ENCODE measurements at places on chromosomes 3 and 15. TPM values are rescaled to one million over a fixed set of nuclear protein-coding genes. Genes with fewer than 3 reads are reported as not detected.

GRCh38 chr15:94760348-94760747 is 529.0 kb downstream of the MCTP2 start:
- DNase-seq = no peak

DNA sequence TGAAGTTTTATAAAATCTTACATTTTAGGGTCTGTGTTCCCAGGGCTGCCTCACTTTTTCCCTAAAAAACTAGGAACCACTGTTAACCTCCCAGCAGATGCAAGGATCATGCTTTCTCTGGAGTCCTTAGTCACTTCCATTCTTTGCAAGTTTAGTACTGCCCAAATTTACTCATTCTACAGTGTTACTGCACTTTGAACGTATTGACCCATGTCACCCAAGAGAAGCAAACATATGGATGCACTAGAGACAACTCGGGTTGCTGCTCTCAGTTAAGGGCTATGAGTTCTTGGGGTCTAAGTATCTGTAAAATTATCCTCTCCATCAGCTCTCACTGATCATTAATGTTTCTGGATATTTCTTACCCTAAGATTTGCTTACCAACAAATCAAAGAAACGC is 59.0 kb downstream of the LEO1 start:
- DNase-seq = no peak

GRCh38 chr3:69494185-69494584 is 108.3 kb upstream of the FRMD4B start:
- DNase-seq = no peak

DNA sequence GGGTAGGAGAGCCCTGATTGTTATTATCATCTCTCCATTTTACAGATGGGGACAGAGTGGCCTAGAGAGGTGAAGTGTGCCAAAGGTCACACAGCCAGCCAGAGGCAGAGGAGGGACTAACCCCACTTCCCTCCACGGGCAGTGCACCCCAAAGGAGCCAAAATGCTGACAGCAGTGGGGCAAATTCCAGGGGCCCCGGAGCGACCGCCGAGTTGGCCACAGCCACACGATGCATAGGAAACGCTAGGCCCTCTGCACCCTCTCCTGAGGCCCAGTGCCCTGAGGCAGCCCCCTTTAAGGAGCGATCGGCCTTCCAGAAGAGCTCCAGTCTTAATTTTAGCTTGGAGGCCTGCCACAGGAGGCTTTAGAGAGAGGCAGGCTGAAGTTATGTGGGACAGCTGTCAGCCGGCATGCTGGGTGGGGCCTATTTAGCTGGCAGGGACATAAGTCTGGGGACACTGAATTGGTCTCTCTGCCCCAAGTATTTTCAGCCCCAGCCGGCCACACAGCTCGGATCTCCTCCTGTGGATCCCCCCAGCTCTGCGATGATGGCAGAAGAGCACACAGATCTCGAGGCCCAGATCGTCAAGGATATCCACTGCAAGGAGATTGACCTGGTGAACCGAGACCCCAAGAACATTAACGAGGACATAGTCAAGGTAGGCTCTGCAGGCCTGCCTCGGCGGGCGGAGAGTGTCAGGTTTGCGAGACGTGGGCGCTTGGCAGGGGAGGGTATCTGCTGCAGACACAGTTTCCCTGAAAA is at the start of gene CAV3:
TSS of gene CAV3 (plus strand) at position 471 of the 763 bp plus-strand sequence. CDS start at position 546, 75 bp downstream.
- DNase-seq = no peak

- no peak for DNase-seq
These were observed 138.5 kb downstream of the RORA start for GRCh38 chr15:61090386-61091288.

DNA sequence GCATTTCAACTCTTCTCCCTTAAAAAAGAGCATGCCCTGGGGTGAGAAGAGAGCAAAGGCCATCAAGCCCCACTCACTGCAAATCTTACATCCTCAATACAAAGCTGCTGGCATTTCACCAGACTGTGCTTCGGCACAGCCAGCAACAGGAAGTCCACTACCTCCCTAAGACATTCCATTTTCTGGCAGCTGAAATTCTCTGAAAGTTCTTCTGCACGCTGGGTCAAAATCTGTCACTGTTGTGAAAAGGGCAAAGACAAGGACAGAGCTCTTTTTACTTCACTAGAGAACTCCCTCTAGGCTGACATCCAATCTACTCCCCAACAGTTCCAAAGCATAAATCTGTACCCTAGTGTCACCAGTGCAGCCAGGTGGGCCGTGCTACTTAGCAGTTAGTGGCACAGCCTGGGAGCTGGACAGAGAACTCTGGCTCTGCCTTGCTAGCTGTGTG is 6.3 kb downstream of the MTMR10 start:
- no peak for DNase-seq

- DNase-seq = no peak
These were observed 127.6 kb upstream of the LMOD3 start for GRCh38 chr3:69250014-69250413.

GRCh38 chr15:34889476-34889875 is 80.1 kb downstream of the AQR start:
- DNase-seq = no peak

- DNase-seq = no peak
These were observed 5.5 kb downstream of the AP2M1 start for GRCh38 chr3:184180165-184180564.

DNA sequence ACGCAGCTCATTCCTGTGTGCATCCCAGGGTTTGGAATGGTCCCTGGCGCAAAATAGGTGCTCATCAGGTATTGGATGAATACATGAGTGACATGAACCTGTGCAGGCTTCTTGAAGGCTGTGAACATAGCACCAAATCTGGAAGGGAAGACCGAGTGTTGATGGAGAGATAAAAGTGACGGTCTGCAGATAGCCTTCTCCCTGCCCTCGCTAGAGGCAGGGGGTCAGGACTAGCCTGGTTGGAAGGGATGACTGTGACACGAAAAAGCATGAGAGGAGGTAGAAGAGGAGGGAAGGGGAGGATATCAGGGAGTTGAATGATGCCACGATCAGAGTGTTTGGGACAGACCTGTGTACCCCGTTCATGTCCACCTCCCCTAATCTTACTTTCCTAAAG is 267.1 kb downstream of the XXYLT1 start:
- DNase-seq = no peak

- DNase-seq = no peak
These were observed at the start of gene C3orf22 for GRCh38 chr3:126558336-126559071. Gene C3orf22, minus strand, starts transcription at chr3:126558932. Its CDS starts 5,542 bp downstream, at chr3:126553390.

DNA sequence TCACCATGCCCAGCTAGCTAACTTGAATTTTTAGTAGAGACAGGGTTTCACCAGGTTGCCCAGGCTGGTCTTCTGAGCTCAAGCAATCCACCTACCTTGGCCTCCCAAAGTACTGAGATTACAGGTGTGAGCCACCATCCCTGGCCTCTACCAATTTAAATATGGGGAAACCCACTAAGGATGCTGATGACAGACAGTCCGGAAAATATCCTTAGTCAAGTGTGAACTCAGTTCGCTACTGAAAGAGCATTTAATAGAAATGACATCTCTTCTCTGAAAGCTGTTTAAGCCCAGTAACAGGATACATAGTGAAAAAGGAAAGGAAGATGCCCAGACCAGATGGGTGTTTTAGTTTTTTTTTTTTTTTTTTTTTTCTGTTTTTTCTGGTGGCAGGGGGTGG is 7.7 kb upstream of the GRAMD2A start:
- no peak for DNase-seq

DNA sequence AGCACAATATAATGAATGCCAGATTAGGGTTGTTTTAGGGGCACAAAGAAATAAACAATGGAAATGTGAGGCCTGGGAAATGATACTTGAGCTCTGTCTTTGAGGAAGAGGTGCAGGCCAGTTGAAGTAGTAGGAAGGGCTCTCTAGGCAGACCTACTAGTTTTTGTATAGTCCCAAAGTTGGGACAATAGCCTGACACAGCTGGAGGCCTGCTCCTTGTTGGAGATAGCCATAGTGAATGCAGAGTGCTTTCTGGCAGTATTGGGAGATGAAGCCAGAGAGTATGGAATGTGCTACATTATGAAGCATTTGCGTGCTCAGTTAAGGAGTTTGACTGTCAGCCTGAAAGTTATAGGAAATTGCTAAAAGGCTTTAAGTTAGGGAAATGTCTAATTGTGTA is 251.2 kb upstream of the ZPLD1 start:
- no peak for DNase-seq

DNA sequence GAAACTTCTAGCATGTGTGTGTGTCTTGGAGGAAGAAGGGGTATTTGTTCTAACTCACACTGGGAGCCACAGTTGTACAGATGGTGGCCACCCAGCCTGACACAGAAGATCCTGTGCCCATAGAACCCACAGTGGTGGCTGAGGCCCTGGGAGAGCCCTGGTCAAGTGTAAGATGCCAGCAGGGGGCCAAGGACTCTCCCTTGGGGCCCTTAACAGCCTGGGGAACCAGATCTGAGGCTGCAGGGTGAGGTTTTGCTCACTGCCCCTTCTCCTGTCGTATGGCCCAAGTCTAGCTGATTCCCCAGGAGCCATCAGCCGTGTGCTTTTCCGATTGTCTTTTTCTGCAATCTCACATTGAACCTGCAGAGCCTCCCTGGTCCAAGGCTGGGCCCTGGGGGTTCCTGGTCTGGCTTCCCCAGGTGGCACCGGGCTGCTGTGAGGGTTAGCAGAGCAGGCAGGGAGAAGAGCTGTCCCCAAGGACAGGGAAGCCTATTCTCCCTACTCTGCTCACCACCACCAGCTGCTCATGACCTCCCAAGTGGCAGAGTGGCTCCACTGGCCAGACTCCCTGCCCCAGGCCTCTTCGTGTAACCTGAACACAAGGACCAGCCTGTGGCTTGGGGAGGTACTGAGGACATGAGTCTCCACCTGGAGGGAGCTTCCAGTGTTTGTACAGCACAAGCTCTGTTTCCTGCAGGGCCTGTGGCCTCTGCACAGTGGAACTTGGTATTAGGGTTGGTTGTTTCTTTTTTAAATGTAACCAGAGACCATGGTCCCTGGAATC is 51.9 kb downstream of the CA12 start:
- DNase-seq = no peak

- DNase-seq = no peak
These were observed 623.8 kb upstream of the ROBO1 start for GRCh38 chr3:80391573-80391972.

Gene GOLGA8T
- polyA plus RNA-seq = not detected

Gene ZNF710
- 3.8 TPM for polyA plus RNA-seq

Gene ANKRD63
- not detected for polyA plus RNA-seq

Gene HGD
- polyA plus RNA-seq = 0.14 TPM

Gene SNTN
- not detected for polyA plus RNA-seq

Gene SCAMP5
- 2.1 TPM for polyA plus RNA-seq

Gene LRRC15
- 5.7 TPM for polyA plus RNA-seq

Gene INSYN1
- polyA plus RNA-seq = 0.29 TPM

Gene SAMMSON
- not detected for polyA plus RNA-seq

Gene KIF9
- polyA plus RNA-seq = 4.0 TPM

Gene CPEB1
- polyA plus RNA-seq = 8.4 TPM

Gene GREM1
- 2,326 TPM for polyA plus RNA-seq

Gene SLC24A5
- polyA plus RNA-seq = not detected
